ENCODE measurements at places on chromosomes 2 and 18. TPM values are rescaled to one million over a fixed set of nuclear protein-coding genes. Genes with fewer than 3 reads are reported as not detected.

OR6B2 gene
- not detected for total RNA-seq

SOWAHC gene
- total RNA-seq, result 9.3 TPM

ACKR3 gene
- total RNA-seq, result 12.0 TPM

RGPD3 gene
- total RNA-seq, result 0.14 TPM

DYSF gene
- 0.56 TPM for total RNA-seq

PRSS56 gene
- total RNA-seq, result 0.13 TPM

ARHGAP15 gene
- total RNA-seq, result not detected

HOXD9 gene
- 1.3 TPM for total RNA-seq

SGO2 gene
- 12.3 TPM for total RNA-seq

ARHGEF33 gene
- total RNA-seq, result 0.02 TPM

CDK15 gene
- not detected for total RNA-seq

DPP10 gene
- not detected for total RNA-seq

PDE1A gene
- 0.31 TPM for total RNA-seq

VWC2L gene
- not detected for total RNA-seq

PARD3B gene
- 0.94 TPM for total RNA-seq
